Activated naive CD4-positive, alpha-beta T cell treated with anti-CD3 and anti-CD28 coated beads, Interleukin-2, amount 10 ng/mL, durations not matched to agents 7 days and 5 days (primary cell): ENCODE measurements at places on chromosomes 2 and 18.

DNA sequence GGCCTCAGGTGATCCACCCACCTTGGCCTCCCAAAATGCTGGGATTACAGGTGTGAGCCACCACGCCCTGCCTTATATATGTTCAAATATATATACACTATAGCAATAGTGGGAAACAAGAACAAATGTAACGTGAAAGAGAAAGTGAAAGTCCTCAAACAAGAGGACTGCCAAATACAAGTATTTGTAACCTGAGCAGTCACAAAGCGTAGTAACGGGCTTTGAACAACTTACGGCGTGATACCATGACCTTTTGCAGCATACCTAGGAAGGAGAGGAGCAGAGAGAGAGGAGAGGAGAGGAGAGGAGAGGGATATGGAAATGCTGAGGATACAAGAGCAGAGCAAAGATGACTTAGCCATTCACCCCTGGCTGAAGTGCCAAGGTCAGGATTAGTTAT, 113.8 kb upstream of the RGPD4 start:
- DNase-seq: no peak

DNA sequence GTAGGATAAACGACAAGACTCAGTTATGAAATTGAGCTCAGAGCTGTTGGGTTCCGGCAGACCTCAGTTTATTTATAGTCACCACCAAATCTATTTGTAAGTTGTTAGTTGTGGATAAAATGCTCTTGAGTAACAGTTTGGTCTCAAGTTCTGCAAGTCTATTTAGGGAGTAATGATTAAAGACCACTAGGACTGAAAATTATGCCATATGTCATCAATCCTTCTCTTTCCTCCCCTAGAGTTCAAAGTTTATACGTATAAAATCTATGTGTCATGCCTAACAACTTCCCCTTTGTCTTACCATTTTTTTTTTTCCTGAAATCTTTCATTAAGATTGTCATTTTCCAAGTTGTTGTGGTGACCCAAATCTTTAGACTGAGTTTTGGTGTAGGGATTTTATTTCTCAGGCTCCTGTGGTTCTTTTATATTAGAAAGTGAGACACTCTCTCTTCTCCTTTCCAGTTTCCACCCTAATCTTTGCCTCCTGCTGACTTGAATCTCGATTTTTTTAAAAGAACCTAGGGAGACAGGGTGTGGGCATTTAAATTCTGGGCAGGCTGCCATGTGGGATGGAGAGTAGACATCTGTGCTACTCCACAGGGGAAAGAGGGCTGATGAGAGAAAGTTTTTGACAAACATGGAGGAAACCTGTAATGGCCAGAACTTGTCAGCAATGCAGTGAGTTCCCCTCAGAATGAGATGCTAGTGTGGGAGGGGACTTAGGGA, 51.0 kb downstream of the LAMA3 start:
- no peak for DNase-seq

DNA sequence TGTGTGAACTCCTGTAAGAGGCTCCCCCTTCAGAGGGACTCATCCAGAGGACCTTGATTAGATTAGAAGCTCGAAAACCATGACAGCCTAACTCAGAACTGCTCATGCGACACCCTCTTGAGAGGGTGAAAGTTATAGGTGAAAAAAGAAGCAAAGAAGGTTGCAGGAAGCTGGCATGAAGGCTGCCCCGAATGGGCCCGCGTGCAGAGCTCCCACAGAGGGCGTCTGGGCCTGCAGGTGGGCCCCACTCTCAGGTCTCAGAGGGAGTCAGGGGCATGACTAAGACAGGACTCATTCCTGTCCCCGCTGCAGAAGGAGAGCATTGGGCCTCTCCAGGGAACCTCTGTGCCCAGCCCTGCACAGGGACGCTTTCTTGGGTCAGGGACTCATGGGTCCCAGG, 235.4 kb downstream of the EIPR1 start:
- no peak for DNase-seq

GRCh38 chr2:70984576-70985282, 6.3 kb downstream of the ANKRD53 start:
- DNase-seq: peak; percentile 89

GRCh38 chr18:33467531-33467930, 27.0 kb upstream of the CCDC178 start:
- DNase-seq: no peak

- DNase-seq: no peak
Measured at GRCh38 chr2:209424781-209425470, 1.1 kb downstream of the MAP2 start.

GRCh38 chr2:69390471-69390870, 3.4 kb upstream of the GFPT1 start:
- DNase-seq: no peak

DNA sequence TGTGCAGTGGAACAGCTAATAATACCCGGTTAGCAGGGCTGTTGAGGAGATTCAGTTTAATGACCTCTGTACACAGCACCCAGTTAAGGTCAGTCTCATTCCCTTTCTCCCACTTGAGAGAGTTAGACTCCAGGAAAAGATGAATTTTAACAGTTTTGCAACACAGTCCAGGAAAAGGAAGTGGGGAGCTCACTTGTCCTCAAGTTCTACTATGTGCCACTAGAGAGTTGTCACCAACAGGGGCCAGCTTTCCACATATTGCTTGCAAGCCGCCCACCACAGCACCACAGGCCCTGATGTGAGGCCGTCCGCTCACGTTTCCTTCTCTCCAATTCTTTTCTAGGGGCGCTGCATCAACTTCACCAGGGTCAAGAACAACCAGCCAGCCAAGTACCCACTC, 142.1 kb downstream of the GFPT1 start:
- no peak for DNase-seq

- DNase-seq: no peak
Measured at GRCh38 chr18:23204589-23205235, 69.4 kb downstream of the CABLES1 start.

- DNase-seq: peak; percentile 52
Measured at GRCh38 chr18:76376668-76377358, 118.2 kb downstream of the ZNF516 start.

DNA sequence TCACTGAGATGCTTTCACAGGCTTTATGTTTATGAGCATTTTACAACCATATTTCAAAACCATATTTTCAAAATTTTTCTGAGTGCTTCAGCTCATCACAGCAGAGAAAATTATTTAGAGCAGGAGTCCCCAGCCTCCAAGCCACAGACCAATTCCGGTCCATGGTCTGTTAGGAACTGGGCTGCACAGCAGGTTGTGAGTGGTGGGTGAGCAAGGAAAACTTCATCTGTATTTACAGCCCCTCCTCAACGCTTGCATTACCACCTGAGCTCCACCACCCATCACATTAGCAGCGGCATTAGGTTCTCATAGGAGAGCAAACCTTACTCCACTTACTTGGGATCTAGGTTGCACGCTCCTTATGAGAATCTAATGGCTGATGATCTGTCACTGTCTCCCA, 165.6 kb downstream of the SEPTIN10 start:
- DNase-seq: no peak

GRCh38 chr2:66968946-66969345, 428.2 kb upstream of the ETAA1 start:
- no peak for DNase-seq

- DNase-seq: no peak
Measured at GRCh38 chr18:31943878-31944816, 1.2 kb upstream of the TRAPPC8 start.

- peak; percentile 63 for DNase-seq
Measured at GRCh38 chr2:102615620-102616436, 3.5 kb upstream of the SLC9A2 start.

- no peak for DNase-seq
Measured at GRCh38 chr2:68744366-68744912, 9.8 kb downstream of the ARHGAP25 start.

DNA sequence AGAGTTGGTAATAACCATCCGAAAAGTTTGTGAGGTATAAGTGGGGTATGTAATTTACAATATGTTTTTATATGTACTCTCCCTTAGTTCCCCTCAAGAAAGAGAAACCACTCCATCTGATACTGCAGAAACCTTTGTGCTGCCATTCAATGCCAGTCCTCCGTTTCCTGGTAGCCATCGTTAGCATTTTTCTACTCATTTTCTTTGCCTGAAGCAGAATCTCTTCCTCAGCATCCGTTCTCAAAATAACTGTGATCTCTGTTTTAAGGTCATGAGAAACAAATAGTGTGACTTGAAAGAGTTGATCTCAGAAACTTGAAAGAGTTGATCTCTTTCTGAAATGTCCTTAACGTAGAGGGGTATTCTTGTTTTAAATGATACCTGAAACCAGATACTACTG, 996 bp downstream of the PTCD3 start:
- no peak for DNase-seq

DNA sequence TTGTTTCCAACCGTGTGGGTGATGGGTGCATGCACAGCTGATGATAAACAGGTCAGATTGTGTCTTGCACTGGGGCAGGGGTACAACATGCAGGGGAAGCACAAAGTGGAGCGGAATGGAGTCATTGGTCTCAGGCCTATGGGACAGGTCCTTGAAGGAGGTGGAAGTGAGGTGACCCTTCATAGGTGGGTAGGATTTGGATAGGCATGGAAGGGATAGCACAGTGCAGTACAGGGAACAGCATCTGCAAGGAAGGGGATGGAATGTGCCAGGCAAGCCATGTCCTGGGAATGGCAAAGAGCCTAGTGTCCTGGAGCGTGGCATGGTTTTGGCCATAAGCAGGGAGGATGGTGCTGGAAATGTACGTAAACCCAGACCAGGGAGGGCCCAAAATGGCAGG, 143.9 kb downstream of the CAPN13 start:
- DNase-seq: no peak

- no peak for DNase-seq
Measured at GRCh38 chr18:5414546-5414945, 119.0 kb upstream of the ZBTB14 start.

DNA sequence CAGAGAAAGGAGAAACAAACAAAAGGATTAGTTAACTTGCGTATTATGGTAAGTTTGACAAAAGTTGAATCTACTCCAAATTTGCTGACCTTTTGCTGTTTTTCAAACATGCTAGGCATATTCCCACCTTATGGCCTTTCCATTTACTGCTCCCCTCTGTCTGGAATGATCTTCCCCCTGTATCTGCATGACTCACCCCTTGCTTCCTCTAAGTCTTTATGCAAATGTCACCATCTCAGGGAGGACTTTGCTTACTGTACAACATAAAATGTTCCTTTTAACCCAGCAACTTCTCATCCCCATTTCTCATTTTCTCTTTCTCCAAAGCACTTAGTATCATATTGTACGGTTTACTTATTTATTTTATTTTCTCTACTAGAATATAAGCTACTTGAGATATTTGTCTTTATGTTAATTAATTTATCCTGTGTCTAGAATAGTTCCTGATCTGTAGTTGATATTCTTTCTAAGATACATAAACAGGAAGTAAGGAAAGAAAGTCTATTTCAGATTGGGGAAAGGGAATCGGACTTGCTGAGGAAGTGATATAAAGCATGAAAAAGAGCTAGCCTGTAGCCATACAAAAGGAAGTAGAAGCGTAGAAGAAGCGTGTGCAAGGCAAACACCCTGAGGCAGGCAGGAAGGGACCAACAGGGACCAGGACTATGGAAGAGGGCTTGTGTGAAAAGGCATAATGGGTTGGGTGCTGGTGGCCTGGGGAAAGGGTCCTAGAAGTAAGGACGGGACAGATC, 144.9 kb upstream of the ERBB4 start:
- DNase-seq: no peak

- no peak for DNase-seq
Measured at GRCh38 chr2:237412988-237413776, 782 bp downstream of the COL6A3 start.

GRCh38 chr2:143725400-143725799, 596.2 kb downstream of the ARHGAP15 start:
- DNase-seq: no peak

DNA sequence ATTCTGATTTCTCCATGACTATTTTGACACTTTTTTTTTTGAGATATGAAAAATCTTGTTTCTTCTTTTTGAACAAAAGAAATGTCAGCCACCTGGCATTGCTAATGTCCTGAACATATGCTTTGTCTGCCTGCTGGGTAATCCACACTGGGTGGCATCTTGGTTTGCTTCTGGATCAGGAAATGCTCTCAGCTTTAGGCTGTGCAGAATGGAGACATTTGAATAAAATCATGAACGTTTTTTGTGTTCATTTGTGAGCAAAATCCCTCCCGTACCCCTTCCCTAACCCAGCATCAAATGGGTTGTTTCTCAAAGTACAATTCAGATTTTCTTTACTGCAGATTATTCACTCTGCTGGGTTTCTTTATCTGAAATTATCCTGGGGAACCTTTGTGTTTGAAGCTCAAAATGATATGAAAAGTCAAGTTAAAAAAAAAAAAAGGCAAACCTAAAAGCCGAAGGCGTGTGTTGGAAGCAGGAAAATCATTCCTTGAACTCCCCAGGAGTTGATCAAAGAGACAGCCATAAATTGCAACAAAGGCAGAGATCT, 53.4 kb upstream of the KLF7 start:
- no peak for DNase-seq

- DNase-seq: no peak
Measured at GRCh38 chr2:63046961-63047320, 3.7 kb upstream of the OTX1 start.

DNA sequence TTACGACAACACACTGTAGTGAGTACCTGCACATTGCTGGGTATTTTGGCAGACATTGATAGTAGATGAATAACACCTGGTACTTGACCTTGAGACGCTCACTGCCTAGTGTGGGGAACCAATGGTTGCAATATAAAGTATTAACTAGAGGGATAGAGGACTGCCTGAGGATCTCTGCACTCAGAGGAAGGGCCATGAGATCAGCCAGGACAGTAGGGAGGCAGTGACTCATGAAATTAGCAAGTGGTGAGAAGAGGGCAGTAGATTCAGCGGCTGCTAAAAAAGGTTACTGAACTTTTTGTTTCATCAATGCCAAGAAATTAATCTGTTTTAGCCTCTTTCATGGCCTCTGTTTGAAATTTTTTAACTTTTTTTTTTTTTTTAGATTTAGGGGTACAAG, 250.8 kb upstream of the TCF4 start:
- no peak for DNase-seq

GRCh38 chr18:68438983-68439382, 275.9 kb downstream of the TMX3 start:
- DNase-seq: no peak

DNA sequence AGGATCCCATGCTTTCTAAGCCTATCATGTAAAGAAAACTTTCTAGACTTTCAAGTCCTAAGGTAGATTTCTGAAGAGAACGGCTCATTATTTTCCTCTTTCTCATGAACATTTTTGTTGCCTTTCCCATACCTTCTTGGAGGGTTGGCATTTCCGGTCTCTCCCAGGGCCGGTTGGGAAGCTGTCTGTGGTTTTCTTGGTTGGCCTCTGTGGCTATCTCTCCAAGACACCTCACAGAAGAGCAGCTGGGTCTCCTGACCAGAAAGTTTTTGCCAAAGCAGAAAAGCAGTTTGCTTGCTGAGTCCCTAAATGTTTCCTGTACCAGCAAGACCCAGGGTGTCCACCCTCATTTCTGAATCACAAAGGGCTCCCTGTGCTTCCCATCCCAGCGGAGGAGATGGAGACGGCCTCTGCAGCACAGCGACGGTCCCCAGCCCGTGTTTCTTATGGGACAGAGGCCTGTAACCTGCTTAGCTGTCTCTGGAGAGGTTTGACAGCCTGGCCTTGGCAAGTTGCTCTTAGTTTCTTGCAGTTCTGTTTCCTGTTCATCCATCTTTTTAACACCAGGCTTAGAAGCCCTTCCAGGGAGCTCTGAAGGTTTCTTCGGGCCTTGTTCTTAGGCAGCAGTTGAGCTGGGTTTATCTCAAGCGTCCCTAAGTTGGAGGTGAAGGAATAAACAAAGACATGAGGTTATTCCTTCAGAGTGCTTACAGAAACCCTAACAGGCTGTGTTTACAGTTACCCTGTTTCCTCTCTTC, 39.8 kb downstream of the GREB1 start:
- no peak for DNase-seq

GRCh38 chr2:143087033-143087432, 42.2 kb upstream of the ARHGAP15 start:
- no peak for DNase-seq

GRCh38 chr2:239278361-239278760, 122.5 kb downstream of the HDAC4 start:
- peak; percentile 1 for DNase-seq
